ENCODE measurements at places on chromosomes 1 and 21. TPM values are rescaled to one million over a fixed set of nuclear protein-coding genes. Genes with fewer than 3 reads are reported as not detected.

- H3K4me3 ChIP-seq: peak overlapping the region; percentile 32
- peak overlapping the region; percentile 67 for H3K27ac ChIP-seq
- no peak for DNase-seq
- H3K4me1 ChIP-seq: peaks cover 32% of the 10 kb centered on the region
- H3K27me3 ChIP-seq: peaks cover 31% of the 10 kb centered on the region
- H3K36me3 ChIP-seq: peaks cover 33% of the 10 kb centered on the region
Measured at GRCh38 chr1:36320291-36320761, 3.1 kb downstream of the EVA1B start.

DNA sequence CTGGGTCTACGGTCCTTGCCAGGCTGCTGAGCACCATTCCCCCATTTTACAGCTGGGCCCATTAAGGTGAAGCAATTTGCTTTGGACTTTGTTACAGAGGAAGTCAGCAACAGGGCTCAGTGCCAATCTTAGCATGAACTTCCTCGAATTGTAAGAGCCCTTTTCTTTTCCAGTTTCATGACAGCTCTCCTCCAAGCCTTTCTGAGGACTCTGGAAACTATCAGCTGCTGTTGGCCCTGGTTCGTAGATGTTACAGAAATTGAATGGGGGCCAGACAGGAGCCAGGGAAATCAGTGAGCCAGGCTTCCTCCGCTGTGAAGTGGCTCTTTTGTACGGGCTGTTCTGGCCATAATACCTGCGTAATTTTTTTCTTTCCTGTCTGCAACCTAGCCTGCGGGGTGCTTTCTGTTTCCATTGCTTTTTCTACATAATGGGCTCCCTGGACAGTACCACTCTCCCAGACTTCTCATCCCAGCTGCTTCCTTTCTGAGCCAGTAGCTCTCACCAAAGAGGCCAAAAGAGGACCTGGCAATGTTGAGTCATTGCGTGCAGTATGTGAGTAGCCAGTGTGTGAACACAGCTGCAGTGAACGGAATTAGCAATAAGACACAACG, 386.3 kb downstream of the DISC1 start:
- H3K27me3 ChIP-seq: no peaks in the 10 kb centered on the region
- H3K36me3 ChIP-seq: no peaks in the 10 kb centered on the region
- no peak overlapping the region for H3K4me3 ChIP-seq
- peak overlapping the region; percentile 25 for H3K27ac ChIP-seq
- no peak for DNase-seq
- H3K4me1 ChIP-seq: peaks cover 6% of the 10 kb centered on the region

- H3K4me3 ChIP-seq: no peak overlapping the region
- H3K36me3 ChIP-seq: no peaks in the 10 kb centered on the region
- DNase-seq: no peak
- no peaks in the 10 kb centered on the region for H3K4me1 ChIP-seq
Measured at GRCh38 chr1:198125995-198126735, 30.6 kb upstream of the NEK7 start.

Gene CLDN19
- 17.0 TPM for total RNA-seq

GRCh38 chr1:226919587-226919986, 20.5 kb upstream of the COQ8A start:
- no peak for DNase-seq
- H3K4me3 ChIP-seq: no peak overlapping the region
- no peaks in the 10 kb centered on the region for H3K27me3 ChIP-seq
- H3K4me1 ChIP-seq: no peaks in the 10 kb centered on the region

GRCh38 chr1:172581779-172582178, 48.8 kb downstream of the SUCO start:
- no peaks in the 10 kb centered on the region for H3K27me3 ChIP-seq
- no peak for DNase-seq
- no peaks in the 10 kb centered on the region for H3K36me3 ChIP-seq
- no peaks in the 10 kb centered on the region for H3K4me1 ChIP-seq
- H3K4me3 ChIP-seq: no peak overlapping the region

DNA sequence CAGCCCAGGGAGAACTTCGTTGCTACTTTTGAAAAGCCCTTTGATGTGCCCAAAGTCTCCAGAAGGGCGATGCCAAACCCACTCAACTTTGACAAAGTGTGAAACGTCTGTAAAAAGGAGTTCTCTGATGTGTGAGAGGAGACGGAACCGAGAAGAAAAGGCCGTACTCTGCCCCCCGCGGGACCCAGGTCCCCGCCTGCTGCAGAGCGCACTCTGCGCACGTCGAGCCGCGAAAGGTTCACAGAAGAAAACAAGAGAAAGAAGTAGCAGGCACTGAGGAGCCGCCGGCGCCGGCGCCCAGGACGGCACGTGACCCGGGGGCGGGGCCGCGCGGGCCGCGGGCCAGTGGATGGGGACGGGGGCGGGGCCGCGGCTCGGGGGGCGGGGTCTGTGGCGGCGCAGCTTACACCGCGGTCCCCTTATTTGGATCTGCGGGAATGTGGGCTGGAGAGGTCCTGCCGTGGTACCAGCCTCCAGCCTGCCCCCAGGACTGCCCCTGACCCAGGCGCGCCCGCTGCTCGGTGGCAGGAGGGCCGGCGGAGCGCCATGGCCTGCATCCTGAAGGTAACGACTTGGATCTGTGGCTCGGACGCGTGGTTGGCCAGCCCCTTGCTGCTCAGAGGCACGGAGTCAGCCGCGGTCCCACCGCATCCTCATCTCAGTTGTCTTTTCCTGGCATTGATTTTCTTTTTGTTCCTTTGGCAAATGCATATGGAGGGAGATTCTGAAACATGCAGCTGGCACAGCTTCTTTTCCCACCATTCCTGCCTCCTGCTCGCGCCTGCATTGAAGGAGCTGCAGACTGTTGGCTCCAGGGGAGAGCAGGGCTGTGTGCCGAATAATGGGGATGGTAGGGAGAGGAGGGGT, at the start of gene ST6GALNAC3:
TSS of gene ST6GALNAC3 (plus strand) at position 426 of the 867 bp plus-strand sequence.
- no peaks in the 10 kb centered on the region for H3K36me3 ChIP-seq
- peak; percentile 92 for DNase-seq
- no peaks in the 10 kb centered on the region for H3K27me3 ChIP-seq
- H3K4me3 ChIP-seq: peak within 1 kb of the TSS; percentile 95
- peaks cover 5% of the 10 kb centered on the region for H3K4me1 ChIP-seq
- peak within 1 kb of the TSS; percentile 83 for H3K27ac ChIP-seq

Gene DNAI4
- 71.8 TPM for total RNA-seq

GRCh38 chr1:243493156-243494129, 237.6 kb downstream of the SDCCAG8 start:
- H3K36me3 ChIP-seq: peaks cover 43% of the 10 kb centered on the region
- H3K27me3 ChIP-seq: no peaks in the 10 kb centered on the region
- H3K4me3 ChIP-seq: no peak overlapping the region
- no peak for DNase-seq

DNA sequence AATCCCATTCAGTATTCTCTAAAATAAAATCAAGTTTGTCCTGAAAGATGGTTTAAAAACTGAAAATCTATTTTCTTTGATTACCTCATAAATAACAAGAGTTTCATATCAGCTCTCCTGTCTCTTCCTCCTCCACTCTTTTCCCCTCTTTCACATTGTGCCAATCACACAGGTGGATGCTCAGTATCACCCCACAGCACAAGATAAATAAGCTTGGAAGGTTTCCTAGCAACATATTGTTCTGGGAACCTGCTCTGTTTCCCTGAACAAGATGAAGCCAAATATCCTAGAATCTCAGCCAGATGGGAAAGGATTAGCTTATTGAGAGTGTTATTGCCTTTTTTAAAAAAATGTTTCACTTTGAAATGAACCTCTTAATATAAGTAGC, 45.7 kb upstream of the CACYBP start:
- no peak overlapping the region for H3K4me3 ChIP-seq
- peak; percentile 79 for DNase-seq
- no peaks in the 10 kb centered on the region for H3K27me3 ChIP-seq
- no peaks in the 10 kb centered on the region for H3K4me1 ChIP-seq
- H3K36me3 ChIP-seq: no peaks in the 10 kb centered on the region

- no peaks in the 10 kb centered on the region for H3K27me3 ChIP-seq
- no peaks in the 10 kb centered on the region for H3K4me1 ChIP-seq
- no peak for DNase-seq
- no peaks in the 10 kb centered on the region for H3K36me3 ChIP-seq
- no peak overlapping the region for H3K4me3 ChIP-seq
Measured at GRCh38 chr21:36437745-36438128, 42.2 kb downstream of the CLDN14 start.

DNA sequence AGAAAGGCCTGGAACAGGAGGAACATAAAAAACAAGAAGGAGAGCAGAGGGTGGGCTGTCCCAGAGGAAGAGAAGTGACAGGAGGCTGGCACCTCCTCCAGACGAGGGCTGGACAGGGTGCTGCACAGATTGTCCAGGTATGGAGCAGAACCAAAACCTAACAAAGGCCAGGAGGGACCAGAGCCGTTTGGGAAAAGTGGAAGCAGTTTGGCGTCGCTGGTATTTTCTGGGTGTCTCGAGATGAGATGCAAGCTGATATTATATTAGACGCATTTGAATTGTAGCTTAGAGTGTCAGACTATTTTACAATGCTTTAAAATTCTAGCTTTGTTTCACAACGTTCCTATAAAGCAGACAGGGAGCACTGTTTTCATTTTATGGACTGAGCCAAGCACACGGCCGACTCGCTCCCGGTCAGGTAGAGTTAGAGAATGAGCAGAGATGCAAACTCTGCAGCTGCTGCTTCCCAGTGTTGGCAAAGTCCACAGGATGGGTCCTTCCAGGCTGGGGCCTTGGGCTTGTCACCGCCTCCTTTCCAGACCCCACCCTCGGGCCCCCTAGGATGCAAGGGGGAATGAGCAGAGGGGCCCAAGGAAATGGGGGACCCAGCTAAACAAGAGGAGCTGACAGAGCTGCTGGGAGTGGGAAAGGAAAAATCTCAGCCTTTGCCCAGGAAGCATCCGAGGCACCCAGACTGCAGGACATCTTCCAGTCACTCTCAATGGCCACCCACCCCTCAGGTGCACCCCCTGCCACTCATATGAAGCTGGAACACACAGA, 60.8 kb upstream of the TMPRSS2 start:
- H3K4me3 ChIP-seq: no peak overlapping the region
- H3K27me3 ChIP-seq: no peaks in the 10 kb centered on the region
- no peaks in the 10 kb centered on the region for H3K4me1 ChIP-seq
- H3K27ac ChIP-seq: no peak overlapping the region

DNA sequence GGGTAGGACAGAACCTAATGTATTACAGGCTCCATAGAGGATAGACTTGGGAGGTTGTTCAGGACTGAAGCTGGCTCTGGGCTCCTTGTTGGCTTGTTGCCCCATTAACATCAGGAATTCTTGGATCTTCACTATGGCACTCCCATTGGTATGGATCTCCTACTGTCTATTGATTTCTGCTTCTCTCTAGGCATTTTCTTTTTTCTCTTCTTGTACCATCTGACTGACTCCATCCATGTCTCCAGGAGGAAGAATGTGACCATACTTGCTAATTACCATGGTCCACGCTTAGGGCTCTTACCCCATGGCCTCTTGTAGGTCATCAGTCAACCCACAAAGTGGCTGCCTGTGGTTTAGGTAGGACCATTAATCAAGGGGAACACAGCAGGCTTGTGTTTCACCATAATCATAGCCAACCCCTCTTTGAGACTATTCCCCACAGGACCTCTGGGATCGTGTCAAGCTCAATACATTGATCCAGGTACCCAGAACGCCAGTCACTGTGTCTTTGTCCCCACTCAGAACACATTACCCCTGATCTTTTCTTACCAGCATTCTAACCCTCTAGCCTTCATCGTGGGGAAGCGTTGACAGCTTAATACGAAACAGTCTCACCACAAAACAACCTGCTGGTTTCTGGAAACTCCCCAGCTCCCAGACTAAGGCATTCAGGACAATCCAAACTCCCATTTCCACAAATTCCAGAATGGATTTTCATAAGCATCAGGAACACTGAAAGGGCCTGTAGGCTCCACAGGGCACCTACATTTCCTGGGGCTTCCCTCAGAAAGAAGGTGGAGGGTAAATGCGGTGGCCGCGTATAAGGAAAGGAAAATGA, 97.1 kb downstream of the ETS2 start:
- no peaks in the 10 kb centered on the region for H3K4me1 ChIP-seq
- H3K36me3 ChIP-seq: no peaks in the 10 kb centered on the region
- DNase-seq: no peak
- H3K27ac ChIP-seq: no peak overlapping the region
- no peaks in the 10 kb centered on the region for H3K27me3 ChIP-seq
- no peak overlapping the region for H3K4me3 ChIP-seq

Gene OR10J1
- not detected for total RNA-seq

- H3K36me3 ChIP-seq: no peaks in the 10 kb centered on the region
- DNase-seq: no peak
- H3K27me3 ChIP-seq: no peaks in the 10 kb centered on the region
- no peak overlapping the region for H3K27ac ChIP-seq
Measured at GRCh38 chr1:4971666-4972065, 317.3 kb downstream of the AJAP1 start.

GRCh38 chr21:17538576-17538975, 25.7 kb downstream of the CXADR start:
- no peaks in the 10 kb centered on the region for H3K27me3 ChIP-seq
- DNase-seq: no peak
- H3K27ac ChIP-seq: no peak overlapping the region
- H3K4me1 ChIP-seq: no peaks in the 10 kb centered on the region

DNA sequence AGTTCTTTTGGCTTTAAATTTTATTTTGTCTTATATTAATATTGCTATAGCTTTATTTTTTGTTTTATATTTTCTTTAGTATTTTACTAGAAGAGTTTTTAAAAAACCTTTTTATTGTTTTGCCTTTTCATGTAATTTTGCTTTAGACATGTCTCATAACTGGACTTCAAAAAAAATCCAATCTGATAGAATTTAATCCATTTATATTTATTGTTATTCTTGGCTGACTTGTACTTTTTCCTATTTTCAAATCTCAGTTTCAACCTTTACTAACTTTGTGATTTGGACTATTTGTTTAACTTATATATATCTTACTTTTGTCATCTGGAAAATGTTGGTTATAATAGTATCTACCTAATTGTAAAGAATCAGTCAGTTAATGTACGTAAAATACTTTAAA, 61.2 kb downstream of the NTNG1 start:
- DNase-seq: no peak
- no peak overlapping the region for H3K27ac ChIP-seq
- H3K27me3 ChIP-seq: no peaks in the 10 kb centered on the region
- no peaks in the 10 kb centered on the region for H3K4me1 ChIP-seq

Gene SIM2
- total RNA-seq: 0.06 TPM

- H3K4me1 ChIP-seq: peaks cover 4% of the 10 kb centered on the region
- no peaks in the 10 kb centered on the region for H3K27me3 ChIP-seq
- no peak overlapping the region for H3K4me3 ChIP-seq
- no peak overlapping the region for H3K27ac ChIP-seq
- no peaks in the 10 kb centered on the region for H3K36me3 ChIP-seq
Measured at GRCh38 chr1:67850611-67851075, 17.4 kb upstream of the GNG12 start.

- H3K4me1 ChIP-seq: no peaks in the 10 kb centered on the region
- no peaks in the 10 kb centered on the region for H3K27me3 ChIP-seq
- no peaks in the 10 kb centered on the region for H3K36me3 ChIP-seq
- no peak overlapping the region for H3K27ac ChIP-seq
Measured at GRCh38 chr1:12661606-12662219, 17.8 kb downstream of the AADACL4 start.

Gene PDZK1IP1
- total RNA-seq: 0.30 TPM

Measured in spinal cord (tissue), 10 donors.